Kidney (tissue), 22 donors: ENCODE measurements at places on chromosomes 12 and 14. TPM values are rescaled to one million over a fixed set of nuclear protein-coding genes. Genes with fewer than 3 reads are reported as not detected.
A peak's percentile ranks its signal among the peaks of the same experiment; 100 is the strongest.

SAMD15 gene
- polyA plus RNA-seq, result 1.8 TPM

ZBTB39 gene
- polyA plus RNA-seq, result 1.4 TPM

DNA sequence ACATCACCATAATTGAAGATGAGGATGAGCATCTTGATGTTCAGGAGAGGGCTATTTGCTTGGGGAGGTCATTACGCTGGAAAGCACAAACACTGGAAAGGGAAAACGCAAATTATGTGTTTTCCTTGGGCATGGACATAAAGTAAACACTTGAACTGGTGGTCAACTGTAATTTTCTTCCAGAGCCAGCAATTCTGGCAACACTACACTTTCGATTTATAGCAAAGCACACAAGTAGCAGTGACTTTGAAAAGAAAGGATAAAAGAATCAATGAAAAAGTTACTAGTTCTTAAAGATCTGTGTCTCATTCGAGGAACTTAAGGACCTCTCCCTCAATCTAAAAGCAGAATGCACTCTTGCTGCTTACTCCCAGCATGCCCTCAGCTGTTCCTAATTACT, 2.2 kb downstream of the CLEC14A start:
- H3K4me3 ChIP-seq, result peak overlapping the region; percentile 32
- H3K4me1 ChIP-seq, result no peaks in the 10 kb centered on the region
- no peak overlapping the region for H3K27ac ChIP-seq
- no peak for DNase-seq
- peaks cover 6% of the 10 kb centered on the region for H3K27me3 ChIP-seq

GRCh38 chr12:95413576-95413975, 60.4 kb upstream of the METAP2 start:
- no peak overlapping the region for H3K27ac ChIP-seq
- H3K36me3 ChIP-seq, result no peaks in the 10 kb centered on the region
- DNase-seq, result no peak
- H3K4me1 ChIP-seq, result no peaks in the 10 kb centered on the region
- no peaks in the 10 kb centered on the region for H3K27me3 ChIP-seq
- H3K4me3 ChIP-seq, result no peak overlapping the region

GRCh38 chr14:46540986-46541385, 110.6 kb downstream of the RPL10L start:
- H3K4me3 ChIP-seq, result no peak overlapping the region
- H3K27ac ChIP-seq, result no peak overlapping the region
- H3K4me1 ChIP-seq, result no peaks in the 10 kb centered on the region

- DNase-seq, result peak; percentile 48
- no peak overlapping the region for H3K4me3 ChIP-seq
- H3K27me3 ChIP-seq, result no peaks in the 10 kb centered on the region
- peaks cover 17% of the 10 kb centered on the region for H3K4me1 ChIP-seq
These were observed 37.9 kb downstream of the PITPNM2 start for GRCh38 chr12:123113026-123113425.

DNA sequence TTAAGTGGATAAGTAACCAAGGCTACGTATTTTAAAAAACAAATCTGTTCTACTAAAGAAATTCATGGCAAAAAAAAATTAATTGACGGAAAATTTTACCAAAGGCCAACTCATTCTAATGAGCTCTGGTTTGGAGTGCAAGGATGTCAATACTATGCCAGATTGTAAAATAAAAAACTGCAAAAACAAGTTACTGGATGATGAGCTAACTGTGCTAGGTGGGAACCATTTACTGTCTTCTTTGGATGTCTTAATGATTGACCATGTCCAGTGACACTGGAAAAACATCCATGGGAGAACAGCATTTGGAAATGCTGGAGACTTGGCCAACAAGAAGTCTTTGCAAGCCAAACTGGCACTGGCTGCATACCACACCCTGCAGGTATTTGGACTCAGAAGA, 41.6 kb downstream of the KITLG start:
- no peaks in the 10 kb centered on the region for H3K4me1 ChIP-seq
- no peaks in the 10 kb centered on the region for H3K27me3 ChIP-seq
- no peaks in the 10 kb centered on the region for H3K36me3 ChIP-seq
- no peak overlapping the region for H3K4me3 ChIP-seq

DNA sequence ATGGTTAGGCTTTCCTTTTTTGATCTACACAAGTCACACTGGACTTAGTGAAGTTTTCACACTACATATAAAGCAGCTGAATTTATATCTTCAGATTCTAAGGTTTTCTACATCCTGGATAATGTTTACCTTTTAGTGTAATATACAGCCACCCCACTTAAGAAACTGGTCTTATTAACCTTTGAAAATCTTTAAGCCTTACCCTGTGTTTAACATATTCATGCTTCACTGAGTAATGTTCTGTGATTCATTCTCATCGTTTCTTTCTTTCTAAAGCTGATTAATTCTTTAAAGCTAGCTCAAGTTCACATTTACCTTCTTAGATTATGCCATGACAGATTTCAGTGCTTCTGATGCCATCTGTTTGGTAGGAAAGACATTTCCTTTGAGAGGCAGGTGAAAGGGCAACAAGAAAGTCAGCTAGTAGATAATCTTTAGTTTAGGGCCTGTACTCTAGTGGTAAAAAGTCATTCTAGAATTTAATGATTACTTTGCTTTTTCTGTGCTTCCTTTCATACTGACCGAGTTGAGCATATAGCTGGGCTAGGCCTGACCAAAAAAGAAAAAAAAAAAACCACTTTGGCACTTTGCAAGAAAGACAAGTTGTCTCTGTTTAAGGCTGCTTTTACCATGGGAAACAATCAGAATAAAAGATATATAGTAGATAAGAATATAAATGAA, 690.9 kb upstream of the FBXO33 start:
- peak overlapping the region; percentile 17 for H3K4me3 ChIP-seq
- H3K27ac ChIP-seq, result no peak overlapping the region
- H3K36me3 ChIP-seq, result no peaks in the 10 kb centered on the region
- H3K27me3 ChIP-seq, result no peaks in the 10 kb centered on the region

PYGL gene
- 12.3 TPM for polyA plus RNA-seq

LTB4R2 gene
- 0.67 TPM for polyA plus RNA-seq

DNA sequence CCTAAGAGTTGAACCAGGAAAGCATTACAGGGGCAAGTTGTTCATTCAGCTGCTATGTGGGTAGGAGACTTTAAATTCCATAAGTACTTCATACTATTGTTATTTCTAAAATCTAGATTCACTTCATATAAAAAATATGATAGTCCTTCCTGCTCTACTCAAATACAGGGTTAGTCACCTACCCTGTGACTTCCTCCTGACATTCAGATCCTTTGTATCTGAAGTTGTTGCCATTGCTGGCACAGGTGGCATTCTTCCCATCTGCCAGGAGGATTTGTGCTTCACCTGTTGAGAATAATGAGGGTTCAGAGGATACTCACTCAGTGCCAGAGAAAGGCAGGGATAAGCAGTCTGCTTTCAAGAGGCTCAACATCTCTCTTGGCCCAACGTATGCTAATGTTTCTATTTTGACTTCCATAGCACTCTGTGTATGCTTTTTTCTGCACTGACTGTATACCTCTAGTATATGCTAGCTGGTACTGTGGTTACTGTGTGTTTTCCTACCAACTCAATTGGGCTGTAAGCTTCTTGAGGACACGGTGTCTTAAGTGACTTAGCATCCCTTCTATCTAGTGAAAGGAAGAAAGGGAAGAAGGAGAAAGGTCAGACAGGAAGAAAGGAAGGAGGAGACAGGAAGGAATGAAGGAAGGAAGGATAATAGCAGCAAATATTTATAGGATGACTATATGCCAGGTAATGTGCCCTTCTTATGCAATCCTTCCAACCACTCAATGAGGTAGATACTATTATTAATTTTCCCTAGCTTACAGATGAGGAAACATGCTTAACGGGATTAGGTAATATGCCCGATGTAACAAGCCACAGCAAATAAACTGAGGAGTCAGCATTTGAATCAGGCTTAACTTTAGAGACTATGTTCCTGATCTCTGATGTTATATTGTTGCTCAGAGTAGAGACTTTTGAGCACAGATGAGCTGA, 38.5 kb upstream of the FGF6 start:
- H3K4me1 ChIP-seq, result no peaks in the 10 kb centered on the region
- no peaks in the 10 kb centered on the region for H3K27me3 ChIP-seq
- no peak overlapping the region for H3K27ac ChIP-seq
- no peak for DNase-seq
- no peak overlapping the region for H3K4me3 ChIP-seq
- peaks cover 5% of the 10 kb centered on the region for H3K36me3 ChIP-seq

LMNTD1 gene
- polyA plus RNA-seq, result not detected

GRCh38 chr14:91869556-91869955, 2.2 kb upstream of the TC2N start:
- no peak for DNase-seq
- H3K27me3 ChIP-seq, result no peaks in the 10 kb centered on the region
- H3K4me1 ChIP-seq, result no peaks in the 10 kb centered on the region
- no peaks in the 10 kb centered on the region for H3K36me3 ChIP-seq

TAS2R20 gene
- 0.47 TPM for polyA plus RNA-seq

PIANP gene
- polyA plus RNA-seq, result 0.45 TPM

- no peaks in the 10 kb centered on the region for H3K27me3 ChIP-seq
- no peak overlapping the region for H3K4me3 ChIP-seq
- H3K4me1 ChIP-seq, result peaks cover 5% of the 10 kb centered on the region
- no peaks in the 10 kb centered on the region for H3K36me3 ChIP-seq
- DNase-seq, result peak; percentile 14
- no peak overlapping the region for H3K27ac ChIP-seq
These were observed 58.3 kb upstream of the DYRK2 start for GRCh38 chr12:67590149-67590790.
